ENCODE measurements at places on chromosomes 13 and 19.

DNA sequence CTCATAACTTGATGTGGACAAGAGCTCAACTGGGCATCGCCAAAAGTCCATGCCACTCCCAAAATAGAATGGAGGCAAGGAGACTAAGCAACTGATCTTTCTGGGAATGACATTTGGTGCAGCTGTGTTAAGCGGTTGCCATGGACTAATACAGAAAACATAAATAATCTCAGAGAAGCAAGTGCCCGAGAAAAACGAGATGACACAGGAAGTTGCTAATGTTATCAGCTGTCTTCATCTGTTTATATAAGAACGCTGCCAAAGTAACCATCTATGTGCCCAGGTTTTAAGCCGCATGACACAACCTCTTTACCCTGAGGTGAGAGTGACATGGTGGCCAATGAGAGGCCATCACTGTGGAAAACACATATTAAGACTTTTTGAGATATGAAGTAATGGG is 54.9 kb upstream of the SACS start:
- DNase-seq: peak; percentile 8

DNA sequence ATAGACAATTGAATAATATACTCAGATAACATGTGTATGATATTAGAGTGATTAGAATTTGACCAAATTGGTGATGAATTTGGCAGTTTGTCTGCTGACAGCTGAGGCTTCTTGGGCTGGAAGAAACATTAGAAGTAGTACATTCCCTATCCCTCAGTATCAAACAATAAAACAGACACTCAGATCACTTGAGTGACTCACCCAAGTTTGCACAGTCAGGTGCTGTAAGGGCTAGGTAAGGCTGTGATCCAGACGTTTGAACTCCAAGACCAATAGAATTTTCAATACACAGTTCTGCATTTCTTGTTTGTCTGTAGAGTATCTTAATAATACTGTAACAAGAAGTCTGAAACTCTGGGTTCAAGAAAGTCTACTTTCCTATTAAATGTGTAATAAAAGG is 223.5 kb downstream of the POSTN start:
- DNase-seq: no peak

DNA sequence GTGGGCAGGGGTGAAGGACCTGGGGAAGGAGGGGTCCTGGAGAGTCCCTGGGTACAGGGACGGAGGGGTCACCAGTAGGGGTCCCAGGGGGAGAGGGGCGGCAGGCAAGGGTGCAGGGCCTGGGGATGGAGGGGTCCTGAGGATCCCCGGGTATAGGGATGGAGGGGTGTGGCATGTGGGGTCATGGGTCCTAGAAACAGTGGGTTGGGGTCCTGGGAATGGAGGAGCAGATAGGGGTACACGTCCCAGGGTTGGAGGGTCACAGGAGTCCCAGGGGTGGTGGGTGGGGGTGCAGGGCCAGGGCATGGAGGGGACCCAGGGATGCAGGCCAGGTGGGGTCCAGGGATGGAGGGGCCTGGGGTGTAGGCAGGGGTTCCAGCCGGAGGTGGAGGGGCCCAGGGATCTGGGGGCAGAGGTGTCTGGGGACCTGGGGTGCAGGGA is 1.4 kb downstream of the BTBD2 start:
- DNase-seq: no peak

DNA sequence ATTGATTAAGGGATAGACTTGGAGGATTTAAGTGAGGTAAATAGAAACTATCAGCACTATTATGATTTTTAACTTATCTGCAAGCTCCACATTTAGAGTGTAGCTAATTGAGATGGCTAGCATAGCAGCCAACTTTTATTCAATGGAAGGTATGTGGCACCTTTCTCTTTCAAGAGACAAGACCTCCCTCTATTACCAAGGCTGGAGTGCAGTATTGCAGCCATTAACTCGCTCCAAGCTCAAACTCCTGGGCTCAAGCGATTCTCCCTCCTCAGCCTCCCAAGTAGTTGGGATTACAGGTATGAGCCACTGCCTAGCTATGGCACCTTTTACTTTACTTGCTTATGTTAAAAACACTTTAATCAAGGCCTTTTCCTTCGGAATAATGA is 8.2 kb downstream of the TPT1 start:
- DNase-seq: no peak

GRCh38 chr13:95477187-95477586 is 75.3 kb upstream of the CLDN10 start:
- DNase-seq: no peak

- peak; percentile 48 for DNase-seq
These were observed 6.7 kb downstream of the GRIN2D start for GRCh38 chr19:48400018-48400742.

DNA sequence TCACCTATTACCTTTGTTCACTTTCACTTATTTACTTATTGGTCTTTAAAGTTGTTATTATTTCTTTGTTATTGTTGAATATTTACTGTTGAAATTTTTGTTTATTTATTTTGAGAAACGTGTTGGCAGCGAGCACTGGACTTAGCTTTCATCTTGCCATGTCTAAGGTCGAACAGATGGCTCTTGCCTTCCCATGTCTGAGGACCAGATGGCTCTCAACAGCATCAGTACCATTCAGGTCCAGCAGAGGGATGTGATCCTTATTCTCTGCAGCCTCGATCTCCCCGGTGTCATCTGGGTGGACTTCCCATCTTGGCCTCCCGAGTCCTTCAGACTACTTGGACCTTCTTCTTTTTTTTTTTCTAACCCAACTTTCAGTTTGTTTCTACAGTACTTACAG is 1437.6 kb downstream of the UQCRFS1 start:
- no peak for DNase-seq

GRCh38 chr13:89053418-89053817 is 1382.2 kb downstream of the SLITRK5 start:
- no peak for DNase-seq

GRCh38 chr13:103525530-103525929 is 459.3 kb upstream of the SLC10A2 start:
- DNase-seq: no peak

DNA sequence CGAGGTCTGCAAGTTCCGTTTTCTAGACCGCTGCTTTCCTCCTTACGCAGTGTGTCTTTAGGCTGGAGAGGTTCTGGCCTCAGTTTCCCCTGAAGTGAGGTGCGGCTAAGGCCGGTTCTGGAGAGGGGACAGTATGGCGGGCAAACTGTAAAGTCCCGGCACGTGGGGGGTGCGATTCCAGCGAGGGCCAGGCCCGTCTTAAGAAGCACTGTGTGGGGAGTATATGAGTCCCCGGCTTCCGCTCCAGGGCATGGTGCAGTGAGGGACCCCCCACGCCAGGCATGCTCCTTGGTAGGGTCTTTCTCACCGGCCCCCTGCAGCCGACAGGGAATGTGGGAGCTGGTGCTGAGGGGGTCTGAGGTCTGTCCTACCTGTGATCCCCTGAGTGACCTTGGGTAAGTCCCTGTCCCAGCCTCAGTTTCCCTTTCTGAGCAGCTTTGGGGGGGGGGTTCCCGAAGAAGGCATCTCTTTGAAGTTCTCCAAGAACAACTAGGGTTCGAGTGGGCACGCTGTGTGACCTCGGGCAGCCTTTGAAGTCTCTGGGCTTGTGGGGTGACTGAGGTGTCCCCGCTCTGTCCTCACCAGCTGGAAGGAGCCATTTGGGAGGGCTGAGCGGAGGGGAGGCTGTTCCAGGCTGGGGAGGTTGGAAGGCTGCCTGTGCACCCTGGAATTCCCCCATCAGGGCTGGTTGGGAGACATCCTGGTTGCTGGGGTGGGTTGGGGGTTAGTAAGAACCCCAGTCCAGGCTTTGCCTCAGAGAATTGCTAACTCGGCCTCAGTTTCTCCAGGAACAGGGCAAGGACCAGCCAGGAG is 1.5 kb downstream of the NFIC start:
- no peak for DNase-seq

DNA sequence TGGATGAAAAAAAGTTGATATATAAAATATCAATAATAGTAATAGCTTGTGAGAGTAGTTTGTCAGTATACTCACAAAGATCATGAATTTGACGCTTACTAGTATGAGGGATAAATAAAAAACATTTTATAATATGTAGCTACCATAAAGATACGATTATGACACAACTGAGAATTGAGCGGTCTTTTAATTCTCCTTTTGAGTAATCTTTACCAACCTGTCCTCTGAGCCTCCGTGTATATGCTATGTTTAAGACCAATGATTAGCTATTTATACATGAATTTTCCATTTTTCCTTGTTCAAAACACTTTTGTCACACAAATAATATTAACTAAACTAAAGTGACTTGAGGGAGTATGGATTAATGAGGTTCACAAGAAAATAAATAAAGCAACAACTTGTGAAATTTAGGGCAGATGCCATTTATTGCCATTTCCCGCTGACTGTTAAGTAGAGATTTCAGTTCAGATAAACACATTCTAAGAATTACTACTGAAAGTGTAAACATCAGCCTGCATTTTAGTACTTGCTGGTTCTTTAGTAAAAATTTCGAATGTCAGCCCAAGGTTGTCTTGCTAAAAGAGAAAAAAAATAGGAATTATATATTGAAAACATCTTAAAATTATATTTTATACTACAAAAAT is 6.2 kb upstream of the IRS2 start:
- DNase-seq: no peak

DNA sequence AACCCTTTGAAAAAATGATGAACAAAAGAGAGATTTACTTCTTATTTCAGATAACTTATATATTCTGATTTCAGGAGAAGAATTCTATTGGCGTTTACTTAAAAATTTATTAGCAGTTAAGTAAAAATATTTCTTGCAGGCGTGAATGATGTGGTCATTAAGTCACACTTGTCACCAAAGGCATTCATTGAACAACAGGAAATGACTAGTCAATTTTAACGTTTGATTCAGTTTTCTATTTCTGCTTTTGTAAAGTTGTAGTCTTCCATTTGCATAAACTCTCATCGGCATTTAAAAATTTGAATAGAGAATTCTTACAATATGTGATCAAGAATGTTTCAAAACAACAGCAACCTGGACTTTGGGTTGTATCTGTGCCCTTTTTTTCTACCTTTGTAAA is 83.4 kb downstream of the GPR12 start:
- no peak for DNase-seq

DNA sequence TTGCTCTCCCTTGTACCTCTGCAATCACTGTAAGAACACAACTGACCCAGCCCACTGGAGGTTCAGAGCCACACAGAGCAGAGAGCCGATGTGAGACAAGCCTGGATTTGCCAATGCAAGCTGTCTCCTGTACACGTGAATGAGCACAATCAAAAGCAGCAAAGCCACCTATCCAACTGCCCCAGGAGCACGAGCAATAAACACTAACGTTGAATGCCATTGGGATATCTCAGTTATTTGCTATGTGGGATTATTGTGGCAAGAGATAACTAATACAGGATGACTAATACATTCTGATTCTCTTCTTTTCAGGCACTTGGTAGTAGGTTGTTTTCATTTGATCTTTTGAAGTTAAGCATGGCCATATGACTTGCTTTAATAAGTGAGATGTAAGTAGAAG is 85.2 kb upstream of the FAM216B start:
- DNase-seq: no peak

- no peak for DNase-seq
These were observed 350.7 kb downstream of the LMO7 start for GRCh38 chr13:75986818-75987217.

DNA sequence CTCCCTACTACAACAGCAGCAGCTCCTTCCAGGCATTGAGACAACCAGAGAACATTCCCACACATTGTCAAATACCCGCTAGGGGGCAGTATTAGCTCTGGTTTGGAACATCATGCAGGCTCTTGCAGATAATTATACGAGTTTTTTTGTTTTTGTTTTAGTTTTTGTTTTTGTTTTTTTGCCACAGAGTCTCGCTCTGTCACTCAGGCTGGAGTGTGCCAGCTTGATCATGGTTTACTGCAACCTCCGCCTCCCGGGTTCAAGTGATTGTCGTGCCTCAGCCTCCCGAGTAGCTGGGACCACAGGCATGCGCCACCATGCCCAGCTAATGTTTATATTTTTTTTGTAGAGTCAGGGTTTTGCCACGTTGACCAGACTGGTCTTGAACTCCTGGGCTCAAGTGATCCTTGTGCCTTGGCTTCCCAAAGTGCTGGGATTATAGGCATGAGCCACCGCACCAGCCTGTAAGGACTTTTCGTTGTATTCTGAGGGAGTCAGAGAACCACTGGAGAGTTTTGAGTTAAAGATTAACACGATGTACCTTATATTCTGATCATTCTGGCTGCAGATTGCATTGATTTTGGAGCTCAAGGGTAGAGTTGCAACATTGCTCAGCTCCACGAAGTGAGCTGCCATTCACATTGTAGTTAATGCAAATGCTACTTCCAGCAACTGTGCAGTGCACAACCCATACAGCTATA is 41.7 kb upstream of the CEACAM20 start:
- peak; percentile 58 for DNase-seq

- no peak for DNase-seq
These were observed 166.9 kb downstream of the GPC5 start for GRCh38 chr13:91565296-91565695.

DNA sequence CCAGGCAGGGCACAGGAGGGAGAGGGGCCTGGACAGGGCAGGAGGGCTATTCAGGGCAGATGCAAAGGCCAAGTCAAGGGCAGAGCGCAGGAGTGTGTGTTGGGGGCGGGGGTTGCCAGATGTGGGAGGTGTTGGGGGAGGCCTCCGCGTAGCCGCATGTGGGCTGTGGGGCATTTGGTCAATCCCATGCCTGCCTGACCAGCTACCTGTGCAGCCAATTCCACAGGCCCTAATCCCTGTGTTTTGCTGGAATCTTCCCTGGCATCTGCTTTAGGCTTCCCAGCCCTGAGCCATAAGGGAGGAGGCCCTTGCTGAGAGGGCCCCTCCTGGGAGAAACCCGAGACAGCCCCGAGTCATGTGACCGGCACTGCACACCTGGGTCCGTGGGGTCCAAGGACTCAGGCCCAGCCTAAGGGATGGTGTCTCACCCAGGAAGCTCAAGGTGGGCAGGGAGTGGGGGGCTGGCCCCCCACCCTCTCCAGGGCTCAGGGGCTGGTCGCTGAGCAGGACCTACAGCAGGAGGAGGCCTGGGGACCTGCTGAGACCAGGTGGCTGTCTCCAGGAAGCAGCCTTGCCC is 20.3 kb downstream of the RFX1 start:
- DNase-seq: no peak

DNA sequence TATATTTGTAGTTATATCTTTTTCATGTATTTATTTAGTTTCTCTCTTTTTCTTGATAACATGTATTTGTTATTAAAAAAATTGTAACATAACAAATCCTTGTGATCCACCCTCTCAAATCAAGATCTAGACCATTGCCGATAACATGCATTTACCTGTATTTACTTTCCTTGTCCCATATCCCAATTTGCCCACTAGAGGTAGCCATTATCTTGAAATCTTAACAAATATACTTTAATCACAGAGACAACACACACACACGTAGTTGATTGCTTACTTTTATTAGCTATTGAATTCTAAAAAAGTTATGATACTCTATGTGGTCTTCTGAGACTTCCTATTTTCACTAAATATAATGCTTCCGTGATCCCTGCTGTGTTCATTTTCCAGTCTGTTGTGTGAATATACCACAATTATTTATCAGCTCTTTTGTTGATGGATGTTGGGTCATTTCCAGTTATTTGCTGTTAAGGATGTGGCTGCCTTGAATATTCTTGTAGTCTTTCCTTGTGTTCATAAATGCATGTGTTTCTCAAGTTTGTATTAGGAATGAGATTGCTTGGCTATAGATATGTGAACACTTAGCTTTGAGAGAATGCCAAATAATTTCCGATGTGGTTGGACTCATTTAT is 31.3 kb upstream of the ZMYM2 start:
- peak; percentile 53 for DNase-seq
